B cell (primary cell): ENCODE measurements at places on chromosomes 2 and 18.

- DNase-seq = no peak
Measured at GRCh38 chr2:26241928-26242436, 2.5 kb downstream of the HADHA start.

GRCh38 chr2:39648580-39648979 is 17.1 kb upstream of the TMEM178A start:
- no peak for DNase-seq

GRCh38 chr2:234174742-234175141 is 124.2 kb downstream of the SPP2 start:
- DNase-seq = no peak

DNA sequence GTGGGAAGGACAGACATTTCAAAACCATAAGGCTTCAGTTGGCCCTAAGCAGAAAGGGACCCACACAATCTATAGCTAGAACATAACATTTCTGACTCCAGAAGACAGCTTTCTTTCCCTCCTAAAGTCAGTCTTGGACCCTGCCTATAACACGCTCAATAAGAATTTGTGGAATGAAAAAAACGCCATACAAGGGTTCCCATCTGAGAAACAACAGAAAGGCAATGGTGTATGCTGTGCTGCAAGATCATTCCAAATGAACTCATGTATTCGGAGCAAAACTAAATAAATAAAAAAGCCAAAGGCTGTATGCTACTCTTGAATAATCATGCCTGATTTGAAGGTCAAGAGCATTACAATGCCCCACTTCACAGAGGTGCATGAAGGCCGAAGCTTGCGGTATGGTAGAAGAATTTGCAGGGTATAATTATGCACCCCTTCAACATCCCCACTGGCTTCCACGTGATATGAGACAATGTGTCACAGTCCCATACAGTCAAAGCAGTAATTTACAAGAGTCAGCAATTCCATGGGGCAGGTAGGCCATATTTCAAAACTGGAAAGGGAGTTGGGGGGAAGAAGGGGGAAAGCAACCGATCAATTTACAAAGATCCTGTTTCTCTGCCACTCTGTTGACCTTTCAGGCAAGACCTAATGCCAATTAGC is 61.4 kb upstream of the SLC14A2 start:
- DNase-seq = no peak

DNA sequence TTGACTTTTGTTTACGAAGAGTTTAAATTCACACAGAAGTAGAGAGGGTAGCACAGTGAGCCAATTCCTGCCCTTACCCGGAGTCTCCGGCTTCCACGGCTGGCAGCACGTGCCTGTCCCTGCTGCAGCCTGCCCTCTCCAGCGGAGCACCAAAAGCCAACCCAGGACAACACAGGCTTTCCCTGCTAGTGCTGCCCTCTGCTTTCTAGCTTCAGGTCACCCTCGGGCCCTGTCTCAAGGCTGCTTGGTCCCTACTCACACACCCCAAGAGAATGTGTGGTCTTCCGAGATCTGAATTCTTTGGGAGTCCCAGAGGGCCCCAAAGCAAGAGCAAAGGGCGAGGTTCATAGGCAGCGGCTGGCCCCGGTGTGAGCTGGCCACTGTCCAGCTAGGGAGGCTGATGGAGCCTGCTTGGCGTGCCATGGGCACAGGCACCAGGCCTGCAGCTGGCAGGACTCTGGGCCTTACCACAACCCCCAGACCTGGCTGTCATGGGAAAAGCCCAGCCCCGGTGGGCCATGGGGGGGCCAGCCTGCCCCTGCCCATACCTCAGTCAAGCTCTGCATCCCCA is 7.0 kb upstream of the HS6ST1 start:
- DNase-seq = no peak

DNA sequence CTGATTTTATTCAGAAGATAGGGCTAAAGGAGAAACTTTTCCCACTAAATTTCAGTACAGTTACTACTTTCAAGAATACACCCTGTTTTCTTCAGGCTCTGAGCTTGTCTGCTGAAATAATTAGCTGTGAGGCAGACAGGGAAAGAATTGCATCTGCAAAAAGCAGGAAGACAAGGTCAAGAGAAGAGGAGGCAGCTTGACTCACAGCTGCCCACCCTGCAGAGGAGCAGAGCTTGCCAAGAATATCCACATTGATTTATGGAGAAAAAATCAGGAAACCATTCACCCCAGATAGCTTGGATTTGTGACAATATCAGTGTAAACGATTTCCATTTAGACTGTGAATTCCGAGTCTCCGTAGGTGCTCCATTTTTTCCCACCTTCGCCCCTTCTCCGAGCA is 49.0 kb downstream of the ACTR2 start:
- DNase-seq = no peak

- DNase-seq = peak; percentile 43
Measured at GRCh38 chr2:73283545-73284295, 558 bp downstream of the FBXO41 start.

DNA sequence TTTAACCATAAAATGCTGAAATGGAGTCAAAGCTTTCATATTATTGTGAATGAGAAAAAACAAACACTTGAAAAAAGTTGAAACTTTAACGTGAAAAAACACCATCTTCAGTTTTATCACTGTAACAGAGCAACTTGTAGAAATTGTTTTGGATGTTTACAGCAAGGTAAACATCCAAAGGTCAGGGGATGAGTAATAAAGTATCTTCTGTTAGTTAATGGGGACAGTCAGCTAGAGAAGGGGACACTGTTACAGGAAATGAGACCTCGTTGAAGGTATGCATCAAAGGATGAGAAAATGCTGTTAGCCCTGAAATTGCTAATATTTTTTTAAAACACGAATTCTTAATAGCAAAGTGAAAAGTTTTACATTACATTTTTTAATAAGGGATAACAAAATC is 2.9 kb downstream of the RHBDD1 start:
- DNase-seq = no peak

- no peak for DNase-seq
Measured at GRCh38 chr18:12015416-12016062, 34.2 kb downstream of the IMPA2 start.

- DNase-seq = no peak
Measured at GRCh38 chr2:122007577-122007976, 252.1 kb downstream of the TSN start.
